ENCODE measurements at places on chromosomes 6 and 20.

DNA sequence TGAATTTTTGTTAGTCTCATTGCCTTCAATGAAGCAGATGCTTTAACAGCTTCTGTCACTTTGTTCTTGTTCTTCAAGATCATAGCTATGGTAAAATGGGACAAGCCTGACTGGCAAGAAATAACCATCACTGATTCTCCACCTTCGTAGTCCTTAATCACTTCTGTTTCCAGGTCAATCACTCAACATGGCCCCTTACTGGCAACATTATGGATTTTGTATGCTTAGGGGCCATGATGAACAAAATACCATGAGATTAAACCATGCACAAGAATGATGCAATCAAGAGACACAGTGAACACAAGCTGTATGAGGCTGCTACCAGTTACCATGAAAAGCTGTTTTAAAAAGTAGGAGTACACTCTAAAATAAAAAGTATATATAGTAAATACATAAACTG lies 32.8 kb downstream of the ADNP start:
- DNase-seq: no peak

GRCh38 chr6:30571762-30572082 lies 480 bp downstream of the ABCF1 start:
- DNase-seq: no peak

GRCh38 chr6:44255105-44255808 lies 2.1 kb downstream of the SLC35B2 start:
- no peak for DNase-seq

GRCh38 chr20:3739054-3739925 lies 6.8 kb downstream of the HSPA12B start:
- no peak for DNase-seq

- DNase-seq: no peak
These were observed 30.3 kb downstream of the CD83 start for GRCh38 chr6:14147891-14148290.
